Stimulated activated naive CD4-positive, alpha-beta T cell treated with Interleukin-2 at 50 U/mL for 16 hours (primary cell): ENCODE measurements at places on chromosomes 3 and 15.

DNA sequence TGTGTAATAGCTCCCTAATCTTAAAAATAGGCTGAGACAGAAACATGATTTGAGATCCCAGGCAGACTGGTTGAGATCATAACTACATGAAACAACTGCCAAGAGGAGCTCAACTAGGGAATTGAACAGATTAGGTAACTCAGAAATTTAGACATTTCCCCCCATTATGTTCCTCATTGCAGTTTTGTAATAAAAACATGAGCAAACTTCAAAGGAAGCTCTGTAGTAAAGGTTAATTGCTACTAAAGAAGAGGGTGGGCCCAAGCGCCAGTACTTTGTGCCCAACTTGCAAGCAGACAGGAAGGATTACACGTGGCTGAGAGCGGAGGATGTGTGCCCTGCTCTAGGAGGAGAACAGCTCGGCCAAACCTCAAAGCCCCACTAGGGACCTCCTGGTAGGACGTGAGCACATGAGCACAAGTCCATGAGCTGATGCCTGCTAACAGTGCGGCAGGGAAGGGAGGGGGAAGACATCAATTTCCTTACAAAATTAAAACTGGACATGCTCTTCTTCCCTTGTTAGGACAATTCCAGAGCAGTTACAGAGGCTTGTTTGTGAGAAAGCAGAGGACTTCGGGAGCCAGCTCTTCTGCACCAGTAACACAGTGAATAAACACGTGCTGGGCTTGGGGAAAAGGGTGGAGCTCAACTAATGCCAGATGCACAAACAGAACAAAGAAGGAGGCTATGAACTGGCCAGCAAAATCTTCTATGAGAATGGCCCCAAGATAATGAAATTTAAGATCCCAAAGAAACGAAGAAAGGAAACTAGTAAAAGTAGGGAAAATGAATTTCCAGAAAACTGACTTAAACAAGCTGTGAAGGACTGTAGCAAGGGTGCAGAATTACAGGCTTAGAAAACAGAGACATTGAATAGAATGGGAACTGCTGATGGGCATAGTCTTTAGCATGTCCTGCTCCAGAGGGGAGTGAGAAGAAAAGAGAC lies 275.5 kb downstream of the MECOM start:
- DNase-seq = no peak

DNA sequence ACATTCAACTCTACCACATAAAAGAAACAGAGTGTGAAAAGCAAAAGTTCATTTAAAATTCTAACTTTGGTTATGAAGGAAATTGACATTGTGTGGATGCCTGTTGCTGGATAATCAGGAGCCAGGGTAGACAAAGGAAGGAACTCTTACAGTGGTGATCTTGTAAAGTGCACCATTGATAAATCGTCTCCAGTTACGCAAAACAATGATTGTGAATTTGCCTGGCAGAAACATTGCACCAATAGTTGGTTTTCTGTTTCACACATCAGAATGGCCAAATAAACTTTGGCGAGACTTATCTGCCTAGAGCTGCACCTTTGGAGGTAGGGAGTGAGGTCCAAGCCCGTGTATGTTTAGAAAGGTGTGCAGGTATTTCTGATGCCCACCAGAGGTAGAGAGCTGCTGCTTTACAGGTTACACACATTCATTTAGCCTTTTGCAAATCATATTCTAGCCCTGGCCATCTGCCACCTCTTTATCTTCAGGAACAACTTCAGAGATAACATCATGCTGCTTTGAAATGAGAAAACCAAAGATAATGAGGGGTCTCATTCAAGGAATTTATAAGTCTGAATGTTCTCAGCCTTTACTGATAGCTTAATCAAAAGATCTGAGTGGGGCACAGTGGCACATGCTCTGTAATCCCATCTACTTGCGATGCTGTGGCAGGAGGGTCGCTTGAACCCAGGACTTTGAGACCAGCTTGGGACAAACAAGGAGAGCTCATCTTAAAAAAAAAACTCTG lies 47.4 kb upstream of the P3H2 start:
- DNase-seq = no peak

DNA sequence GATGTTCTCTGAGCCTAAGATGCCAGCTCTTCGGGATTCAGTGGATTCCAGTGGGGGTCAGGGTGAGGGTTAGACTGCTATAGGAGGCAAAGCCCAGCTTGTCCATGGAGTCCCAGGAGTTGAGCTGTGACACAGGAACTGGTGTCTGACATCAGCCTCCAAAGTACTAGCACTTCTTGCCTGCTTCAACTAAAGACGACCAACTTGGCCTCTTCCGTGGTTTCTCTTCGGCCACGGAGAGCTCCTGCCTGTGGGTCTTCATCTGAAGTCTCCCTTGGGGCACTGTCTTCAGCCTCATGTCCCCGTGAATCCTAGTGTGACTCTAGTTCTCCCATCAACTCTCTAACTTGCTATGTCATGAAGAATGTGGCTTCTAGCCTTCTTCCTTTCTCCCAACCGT lies 12.8 kb upstream of the ACAN start:
- no peak for DNase-seq

DNA sequence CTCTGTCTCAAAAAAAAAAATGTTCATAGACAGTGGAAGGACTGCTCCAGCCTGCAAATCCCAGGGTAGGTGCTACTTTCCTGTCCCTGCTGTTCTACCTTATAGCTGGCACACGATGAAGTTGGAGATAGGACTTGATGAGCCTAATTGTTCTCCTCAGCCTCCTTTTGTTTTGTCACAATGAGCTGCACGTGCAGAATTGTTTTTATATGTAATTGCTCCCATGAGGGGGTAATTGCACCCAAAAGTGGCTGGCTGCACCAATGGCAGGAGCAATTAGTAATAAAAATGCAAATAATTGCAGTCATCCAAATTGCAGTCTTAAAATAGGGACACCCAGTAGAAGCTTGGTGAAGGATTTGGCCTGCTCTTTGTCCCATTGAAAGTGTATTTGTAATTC lies 63.0 kb upstream of the PFN2 start:
- DNase-seq = no peak

DNA sequence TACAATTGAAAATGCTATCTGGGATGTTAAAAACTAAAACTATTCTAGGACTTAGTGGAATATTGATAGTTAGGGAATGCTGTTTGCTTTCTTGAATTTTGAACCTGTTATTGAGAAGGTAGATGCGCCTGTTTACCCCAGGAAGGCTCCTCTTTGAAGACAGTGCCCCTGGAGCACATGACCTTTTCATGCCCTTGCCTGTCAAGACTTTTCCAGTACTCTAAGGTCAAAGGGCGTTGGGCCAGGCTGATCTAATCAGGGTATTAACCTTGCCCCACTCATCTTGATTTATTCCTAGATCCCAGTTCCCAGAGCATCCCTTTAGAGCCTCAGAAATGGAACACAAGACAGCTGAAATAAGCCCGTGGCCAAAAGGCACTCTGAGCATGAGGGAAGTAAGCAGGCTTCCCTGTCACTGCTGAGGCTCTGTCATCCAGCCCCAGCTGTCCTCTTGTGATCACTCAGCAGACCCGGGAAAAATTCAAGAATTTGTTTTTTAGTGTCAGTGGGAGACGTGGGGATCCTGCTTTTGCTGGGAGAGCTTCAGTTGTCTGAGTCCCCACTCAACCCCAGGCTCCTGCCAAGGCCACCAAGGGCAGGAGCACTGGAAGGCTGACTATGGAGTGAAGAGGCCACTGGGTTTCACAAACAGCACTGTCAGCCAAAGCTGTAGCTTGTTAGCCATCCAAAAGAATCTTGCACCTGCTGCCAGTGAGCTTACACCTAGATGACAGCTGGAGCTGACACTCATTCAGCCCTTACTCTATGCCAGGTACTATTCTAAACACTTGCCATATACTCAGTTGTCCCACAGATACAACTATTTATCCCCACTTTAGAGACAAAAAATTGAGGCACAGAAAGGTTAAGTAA lies 169.0 kb downstream of the PGPEP1L start:
- no peak for DNase-seq

GRCh38 chr15:61831505-61831921 lies 228.7 kb downstream of the VPS13C start:
- DNase-seq = no peak

GRCh38 chr3:125189378-125190165 lies 23.0 kb downstream of the SLC12A8 start:
- DNase-seq = no peak

GRCh38 chr3:1852950-1853349 lies 245.7 kb upstream of the CNTN4 start:
- DNase-seq = no peak

DNA sequence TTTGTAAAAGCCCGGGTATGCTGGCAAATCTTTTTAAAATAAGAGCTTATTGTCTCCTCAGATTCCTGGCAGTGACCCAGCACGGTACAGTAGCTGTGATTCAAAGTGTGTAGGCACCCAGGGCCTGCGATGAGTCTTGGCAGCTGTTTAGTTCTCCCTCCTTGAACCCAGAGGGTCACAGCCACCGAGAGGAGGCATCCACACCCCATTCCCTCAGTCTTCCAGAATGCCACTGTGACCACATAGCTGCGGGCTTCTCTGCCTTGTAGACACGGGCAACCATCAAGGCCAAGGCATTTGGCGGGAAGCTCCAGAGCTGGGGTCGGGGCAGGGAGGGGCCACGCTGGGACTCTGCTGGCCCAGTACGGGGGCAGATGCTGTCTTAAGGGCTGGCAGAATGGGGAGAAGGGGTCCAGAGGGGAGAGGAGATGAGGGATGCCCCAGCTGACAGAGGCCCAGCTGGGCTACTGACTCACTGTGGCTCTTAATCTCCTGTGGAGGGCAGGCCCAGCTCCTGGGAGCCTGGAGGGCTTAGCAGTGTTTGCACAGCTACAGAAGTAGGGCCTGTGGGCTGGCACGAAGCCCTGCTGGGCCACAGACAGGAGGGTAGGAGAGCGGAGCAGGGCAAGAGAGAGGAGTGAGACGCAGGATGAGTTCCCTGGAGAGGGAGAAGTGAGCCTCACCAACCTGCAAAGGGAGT lies 68.8 kb upstream of the DLG1 start:
- no peak for DNase-seq

DNA sequence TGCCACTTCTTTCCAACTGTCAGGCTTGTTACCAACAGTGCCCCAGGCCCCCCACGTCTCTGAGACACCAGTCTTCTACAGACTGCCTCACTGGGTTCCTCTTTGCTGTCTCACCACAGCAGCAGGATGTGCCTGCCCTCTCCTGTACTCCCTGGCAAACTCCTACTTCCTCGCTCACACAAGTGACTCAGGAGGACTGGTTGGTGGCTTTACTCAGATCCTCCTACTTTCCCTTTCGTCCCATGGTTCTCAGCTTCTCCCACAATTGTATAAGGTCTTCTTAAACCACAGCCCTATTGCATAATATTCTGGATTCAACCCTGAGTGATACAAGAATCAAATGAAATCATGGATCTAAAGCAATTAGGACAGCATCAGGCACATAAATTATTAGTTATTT lies 246.6 kb upstream of the PROK2 start:
- DNase-seq = no peak

DNA sequence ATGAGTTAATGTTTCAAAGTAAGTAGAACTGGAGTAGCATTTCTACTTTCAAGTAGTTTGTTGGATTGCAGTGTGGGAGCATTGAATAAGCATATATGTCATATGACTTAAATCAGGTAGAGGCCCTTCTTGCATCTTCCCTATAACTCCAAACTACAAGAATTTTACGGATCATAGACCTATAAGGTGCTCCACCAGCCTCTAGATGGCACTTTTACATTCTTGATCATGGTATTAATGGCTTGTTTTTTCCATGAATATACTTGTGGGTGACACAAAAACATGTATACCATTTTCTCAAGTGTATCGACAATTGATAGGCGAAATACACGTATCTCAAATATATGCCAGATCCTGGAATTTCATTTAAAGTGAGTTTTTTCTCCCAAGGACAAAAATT lies 311.1 kb downstream of the ZPLD1 start:
- DNase-seq = no peak

- DNase-seq = no peak
Measured at GRCh38 chr3:196232882-196233251, 16.5 kb downstream of the SLC51A start.

DNA sequence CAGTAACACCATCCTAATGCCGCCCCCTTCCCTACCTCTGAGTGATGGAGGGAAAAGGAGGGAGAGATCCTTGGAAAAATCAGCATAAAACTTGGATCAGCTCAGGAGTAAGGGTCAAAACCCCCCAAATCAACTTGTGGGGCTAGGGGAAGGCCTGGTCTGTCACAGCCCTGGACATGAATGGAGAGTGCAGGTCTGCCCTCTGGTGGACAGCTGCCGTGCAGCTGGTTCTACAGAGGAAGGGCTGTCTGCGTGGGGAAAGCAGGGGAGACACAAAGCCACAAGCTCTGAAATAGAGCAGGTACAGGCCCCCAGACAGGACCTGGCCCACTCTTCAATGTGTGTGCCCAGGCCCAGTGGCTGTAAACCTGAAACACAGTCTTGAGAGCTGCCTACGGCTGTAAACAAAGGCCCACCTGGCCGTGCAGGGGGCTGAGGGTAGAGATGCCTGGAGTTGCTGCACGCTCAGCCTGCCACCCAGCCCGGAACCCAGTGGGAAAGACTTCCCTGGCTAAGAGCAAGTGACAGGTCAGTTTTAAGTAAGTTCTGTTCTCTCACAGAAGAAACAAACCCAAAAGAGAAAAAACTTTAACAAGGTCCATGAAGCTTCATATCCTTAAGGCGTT lies 16.4 kb downstream of the CLK3 start:
- peak; percentile 34 for DNase-seq

DNA sequence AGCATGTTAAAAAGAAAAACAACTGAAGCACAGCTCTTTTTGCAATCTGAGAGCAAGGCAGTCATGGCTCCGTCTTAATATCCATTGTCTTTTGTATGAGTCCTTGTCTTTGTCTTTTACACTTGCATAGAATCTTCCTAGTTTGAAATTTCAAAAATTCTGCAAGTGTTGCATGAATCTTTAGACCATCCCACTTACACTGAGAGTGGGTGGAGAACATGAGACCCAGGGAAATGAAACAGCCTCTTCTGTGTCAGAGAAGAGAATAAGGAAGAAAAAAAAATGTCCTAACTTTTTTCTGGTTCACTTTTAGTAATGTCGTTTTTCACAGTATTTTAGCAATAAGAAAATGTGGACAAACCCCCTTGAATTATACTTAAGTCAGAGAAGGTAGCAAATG lies 12.1 kb upstream of the DCLK3 start:
- no peak for DNase-seq

- peak; percentile 25 for DNase-seq
Measured at GRCh38 chr3:28053759-28054158, 187.7 kb upstream of the CMC1 start.

- DNase-seq = no peak
Measured at GRCh38 chr15:85353516-85353915, 26.9 kb upstream of the AKAP13 start.

GRCh38 chr15:35649575-35649974 lies 103.6 kb upstream of the DPH6 start:
- DNase-seq = no peak
